ENCODE measurements at places on chromosomes 4 and X. TPM values are rescaled to one million over a fixed set of nuclear protein-coding genes. Genes with fewer than 3 reads are reported as not detected.

GRCh38 chr4:84279678-84280077 lies 219.4 kb downstream of the NKX6-1 start:
- DNase-seq = no peak

Gene VCX3A
- total RNA-seq = not detected

Gene SUPT20HL2
- not detected for total RNA-seq

Gene F11
- total RNA-seq = 0.35 TPM

Gene CLDN34
- total RNA-seq = not detected

GRCh38 chr4:133320576-133321170 lies 171.6 kb downstream of the PCDH10 start:
- no peak for DNase-seq

- no peak for DNase-seq
Measured at GRCh38 chr4:53651156-53651735, 60.0 kb upstream of the LNX1 start.

Gene MTTP
- 2.0 TPM for total RNA-seq

DNA sequence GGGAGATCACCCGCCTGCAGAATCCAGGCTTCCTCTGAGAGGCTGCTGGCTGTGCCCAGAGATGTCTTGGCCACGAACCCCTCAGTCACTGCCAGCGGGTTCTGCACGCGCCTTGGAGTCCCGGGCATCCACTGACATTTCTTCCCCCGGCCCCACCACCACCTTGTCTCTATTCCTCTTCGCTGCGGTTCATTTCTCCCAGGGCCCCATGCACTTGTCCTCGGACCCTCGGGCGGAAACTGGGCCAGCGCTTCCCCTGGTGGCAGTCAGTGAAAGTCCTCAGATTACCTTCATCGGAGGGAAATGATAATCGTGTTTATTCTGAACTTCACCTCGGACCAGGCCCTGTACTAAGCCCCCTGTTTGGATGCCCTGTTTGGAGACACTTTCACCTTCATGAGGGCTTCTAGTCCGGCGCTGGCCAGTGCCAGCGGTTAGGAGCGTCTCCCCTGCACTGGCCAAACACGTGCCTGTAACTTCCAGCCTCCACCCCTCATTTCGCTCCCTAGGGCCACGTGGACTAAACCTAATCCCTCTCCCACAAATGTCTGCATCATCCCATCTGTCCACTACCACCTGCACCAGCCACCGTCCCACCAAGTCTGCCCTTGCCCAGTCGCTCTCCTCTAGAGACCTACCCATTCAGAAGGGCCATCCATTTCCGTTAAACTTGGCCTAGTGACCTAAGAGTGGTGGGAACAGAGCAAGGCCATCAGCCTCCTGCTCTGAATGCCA lies 82.0 kb downstream of the DCTD start:
- no peak for DNase-seq

DNA sequence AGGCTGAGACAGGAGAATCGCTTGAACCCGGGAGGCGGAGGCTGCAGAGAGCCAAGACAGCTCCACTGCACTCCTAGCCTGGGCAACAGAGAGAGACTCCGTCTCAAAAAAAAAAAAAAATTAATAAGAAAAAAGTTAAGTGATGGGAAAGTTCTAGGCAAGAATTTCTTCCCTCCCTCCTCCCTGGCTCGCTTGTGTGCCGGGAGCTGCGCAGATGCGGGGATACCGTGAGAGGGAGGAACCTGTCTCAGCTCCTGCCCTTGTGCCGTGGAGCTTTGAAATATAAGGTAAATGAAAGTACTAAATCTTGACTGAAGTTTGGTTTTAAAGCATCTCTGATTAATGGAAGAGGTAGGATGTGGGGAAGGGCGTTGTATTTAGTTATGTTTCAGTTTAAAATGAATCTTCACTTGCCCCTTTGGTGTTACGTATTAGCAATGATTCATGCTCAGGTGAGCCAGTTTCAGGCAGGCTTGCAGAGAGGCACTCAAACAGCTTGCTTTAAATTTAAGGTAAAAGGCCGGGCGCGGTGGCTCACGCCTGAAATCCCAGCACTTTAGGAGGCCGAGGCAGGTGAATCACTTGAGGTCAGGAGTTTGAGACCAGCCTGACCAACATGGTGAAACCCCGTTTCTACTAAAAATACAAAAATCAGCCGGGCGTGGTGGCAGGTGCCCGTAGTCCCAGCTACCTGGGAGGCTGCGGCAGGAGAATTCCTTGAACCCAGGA lies 1.4 kb upstream of the UFSP2 start:
- no peak for DNase-seq

Measured in cardiac septum (tissue), 1 donor.